Right lung (tissue), 10 donors: ENCODE measurements at places on chromosomes 3 and 15.

GRCh38 chr3:149115114-149115513 is 14.3 kb upstream of the HPS3 start:
- no peak for DNase-seq

DNA sequence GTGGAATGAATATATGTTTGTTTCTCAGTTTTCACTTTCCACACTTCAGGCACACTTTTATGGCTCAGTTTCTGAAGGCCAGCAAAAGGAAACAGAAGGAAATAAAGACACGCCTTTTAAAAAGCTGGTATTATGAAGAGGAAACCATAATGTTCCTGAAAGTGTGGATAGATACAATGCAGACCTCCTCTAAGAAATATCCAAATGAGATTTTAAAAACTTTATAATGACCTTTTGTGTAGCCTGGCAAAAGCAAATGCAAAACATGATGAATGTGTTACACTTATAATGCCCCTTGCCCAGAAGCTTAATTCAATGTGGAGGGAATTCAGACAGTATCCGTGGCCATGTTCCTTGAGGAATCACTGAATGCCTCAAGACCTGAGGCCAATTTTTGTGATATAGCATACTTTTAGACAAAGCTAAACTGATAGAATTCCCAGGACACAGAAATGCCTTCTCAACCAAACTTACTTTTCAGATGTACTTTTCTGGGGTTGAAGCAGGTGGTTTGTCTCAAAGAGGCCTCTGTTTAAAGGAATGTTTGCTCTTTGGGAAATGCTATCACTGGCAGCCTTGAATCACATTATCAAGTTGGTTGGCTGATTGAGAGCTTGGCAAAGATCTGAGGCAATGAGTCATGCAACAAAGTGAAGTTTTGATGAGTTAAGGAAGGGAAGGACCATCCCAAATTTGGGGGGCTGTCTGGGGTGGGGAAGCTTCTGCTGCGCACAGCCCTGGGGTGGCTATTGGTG is 77.1 kb upstream of the CACNA2D3 start:
- DNase-seq: peak; percentile 42

- DNase-seq: no peak
Measured at GRCh38 chr3:186986406-186986805, 56.1 kb downstream of the ST6GAL1 start.

DNA sequence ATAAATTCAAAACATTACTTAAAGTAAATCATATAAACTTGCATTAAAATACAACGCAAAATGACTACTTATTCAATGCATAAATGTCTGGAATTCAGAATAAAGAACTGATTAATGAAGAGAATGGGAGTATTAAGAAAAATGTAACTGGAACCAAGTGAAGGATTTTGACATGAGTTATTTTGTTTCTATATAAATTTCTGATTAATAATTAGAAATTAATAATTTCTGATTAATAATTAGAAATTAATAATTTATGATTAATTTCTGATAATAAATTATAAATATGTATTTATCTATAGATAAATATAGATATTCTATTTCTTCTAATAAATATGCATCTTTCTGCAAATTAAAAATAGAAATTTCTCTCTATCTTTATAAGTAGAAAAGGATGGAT is 160.0 kb upstream of the STRIT1 start:
- DNase-seq: no peak

GRCh38 chr3:59374818-59375211 is 325.0 kb upstream of the CFAP20DC start:
- DNase-seq: no peak

DNA sequence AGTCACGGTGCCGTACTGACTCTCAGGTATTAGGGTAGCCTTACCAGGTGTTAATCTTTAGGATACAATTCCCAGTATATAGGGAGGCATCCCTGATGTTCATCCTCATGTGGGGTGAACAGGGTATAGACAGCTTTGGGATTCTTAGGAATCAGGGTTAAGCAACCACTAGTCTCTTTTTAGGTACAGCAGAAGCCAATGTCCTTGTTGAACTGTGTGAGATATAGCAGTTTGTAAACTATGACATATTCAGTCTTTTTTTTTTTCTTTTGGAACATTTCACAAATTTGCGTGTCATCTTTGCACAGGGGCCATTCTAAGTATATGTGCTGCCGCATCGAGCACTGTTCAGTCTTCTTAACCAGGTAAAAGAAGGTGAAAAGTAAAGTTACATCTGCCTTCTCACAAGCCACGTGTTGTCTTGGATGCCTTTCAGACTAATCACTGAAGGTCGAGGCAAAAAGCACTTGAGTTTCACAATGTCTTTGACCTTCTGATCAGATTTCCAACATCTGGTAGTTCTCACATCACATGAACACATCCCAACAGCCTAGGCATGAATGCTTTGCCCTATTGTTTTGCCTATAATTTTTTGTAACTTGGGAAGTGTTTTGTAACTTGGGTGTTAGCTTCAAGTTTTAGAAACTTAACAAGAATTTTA is 17.2 kb downstream of the TSEN2 start:
- DNase-seq: no peak

- no peak for DNase-seq
Measured at GRCh38 chr3:58082047-58082446, 73.8 kb downstream of the FLNB start.

DNA sequence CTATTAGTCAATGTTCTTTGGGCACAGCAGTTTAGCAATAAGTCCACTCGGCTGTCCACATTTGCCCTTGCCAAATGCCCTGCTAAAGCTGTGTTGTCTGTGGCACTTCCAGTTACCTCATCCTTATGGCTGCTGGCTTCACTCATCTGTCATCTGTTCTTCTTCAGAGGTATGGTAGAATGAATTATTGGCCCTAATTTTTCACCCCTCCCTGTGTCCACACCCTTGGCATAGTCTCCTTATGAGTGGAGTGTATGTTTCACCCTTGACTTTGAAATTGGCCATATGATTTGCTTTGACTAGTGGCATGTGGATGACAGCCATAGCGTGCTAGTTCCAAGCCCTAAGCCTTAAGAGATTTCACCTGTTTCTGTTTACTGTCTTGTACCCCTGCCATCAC is 72.1 kb upstream of the EPHB1 start:
- no peak for DNase-seq

- DNase-seq: no peak
Measured at GRCh38 chr3:53629402-53629723, 135.0 kb downstream of the CACNA1D start.

- DNase-seq: no peak
Measured at GRCh38 chr3:129937717-129938116, 36.8 kb upstream of the TRH start.

- no peak for DNase-seq
Measured at GRCh38 chr3:183410280-183410679, 18.1 kb downstream of the MCF2L2 start.

DNA sequence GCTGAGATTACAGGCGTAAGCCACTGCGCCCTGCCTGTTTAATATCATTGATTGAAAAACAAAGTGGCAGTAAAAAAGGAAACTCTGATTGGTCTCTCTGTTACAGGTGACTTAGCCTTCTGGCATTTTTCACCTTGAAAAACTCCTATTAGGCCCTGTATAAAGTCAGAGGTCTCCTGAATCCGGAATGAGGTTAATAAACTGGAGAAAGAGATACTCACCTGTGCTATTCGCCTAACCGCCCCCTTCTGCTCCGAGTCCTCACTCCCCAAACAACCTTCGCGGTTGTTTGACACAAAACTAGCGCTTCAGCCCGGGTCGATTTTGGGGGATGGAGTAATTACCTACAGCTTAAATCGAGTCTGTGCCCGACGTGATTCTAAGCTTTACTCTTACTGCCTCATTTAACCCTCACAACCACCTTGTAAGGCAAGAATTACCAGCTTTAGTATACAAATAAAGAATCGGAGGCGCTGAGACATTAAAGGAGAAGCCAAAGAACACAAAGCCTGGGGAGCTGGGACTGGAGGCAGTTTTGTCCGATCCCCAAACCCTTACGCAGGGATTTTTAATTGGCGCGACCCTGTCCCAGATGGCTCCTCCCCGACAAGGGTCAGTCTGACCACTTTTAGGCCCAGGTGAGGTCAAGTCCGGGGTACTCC is 441 bp downstream of the CEP70 start:
- DNase-seq: no peak

GRCh38 chr3:181700168-181701087 is 11.3 kb upstream of the SOX2 start:
- DNase-seq: no peak

- no peak for DNase-seq
Measured at GRCh38 chr15:43769584-43770228, 7.1 kb downstream of the ELL3 start.

- DNase-seq: no peak
Measured at GRCh38 chr15:39629371-39629770, 48.5 kb downstream of the THBS1 start.

- no peak for DNase-seq
Measured at GRCh38 chr3:195752066-195752465, 31.3 kb downstream of the MUC20 start.

DNA sequence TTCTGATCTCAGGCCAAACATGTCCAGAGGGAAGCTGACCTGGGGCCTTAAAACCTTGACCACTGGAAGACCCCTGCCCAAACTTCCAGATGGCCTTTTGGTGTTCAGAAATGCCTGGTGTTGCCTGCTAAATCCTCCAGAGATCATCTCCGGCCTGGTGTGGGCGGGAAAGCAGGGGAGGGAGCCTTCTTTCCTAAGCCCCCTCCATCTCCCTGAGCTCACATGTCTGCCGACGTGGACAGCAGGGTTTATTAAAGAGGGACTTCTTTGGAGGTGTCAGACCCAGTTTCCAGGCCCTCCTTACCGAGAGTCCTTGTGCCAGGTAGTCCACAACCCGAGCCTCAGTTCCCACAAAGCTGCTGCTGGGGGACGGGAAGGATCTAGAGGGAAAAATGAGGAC is 55.9 kb upstream of the SLC6A1 start:
- no peak for DNase-seq
